ENCODE measurements at places on chromosomes 2 and 18.

DNA sequence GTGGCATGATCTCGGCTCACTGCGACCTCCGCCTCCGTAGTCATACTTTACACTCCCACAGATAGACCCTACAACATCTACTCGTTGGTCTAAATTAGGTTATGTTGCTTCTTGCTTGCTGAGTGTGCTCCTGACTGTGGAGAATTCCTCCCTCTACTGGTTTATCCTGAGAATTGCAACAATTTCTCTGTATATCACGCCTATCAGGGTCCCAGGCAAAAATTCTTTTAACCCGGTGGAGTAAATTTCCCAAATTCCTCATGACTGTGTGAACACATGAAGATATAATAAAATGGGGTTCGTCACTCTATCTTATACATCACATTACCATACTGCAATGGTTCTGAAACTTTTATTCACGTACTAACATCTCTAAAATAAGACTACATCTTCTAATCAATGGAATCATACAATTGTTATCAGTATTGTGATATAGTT lies 156.7 kb downstream of the EVA1A start:
- DNase-seq = no peak

- DNase-seq = no peak
These were observed 67.4 kb upstream of the CHMP1B start for GRCh38 chr18:11783716-11784331.

- DNase-seq = no peak
These were observed 7.4 kb downstream of the ZAP70 start for GRCh38 chr2:97720746-97721145.

DNA sequence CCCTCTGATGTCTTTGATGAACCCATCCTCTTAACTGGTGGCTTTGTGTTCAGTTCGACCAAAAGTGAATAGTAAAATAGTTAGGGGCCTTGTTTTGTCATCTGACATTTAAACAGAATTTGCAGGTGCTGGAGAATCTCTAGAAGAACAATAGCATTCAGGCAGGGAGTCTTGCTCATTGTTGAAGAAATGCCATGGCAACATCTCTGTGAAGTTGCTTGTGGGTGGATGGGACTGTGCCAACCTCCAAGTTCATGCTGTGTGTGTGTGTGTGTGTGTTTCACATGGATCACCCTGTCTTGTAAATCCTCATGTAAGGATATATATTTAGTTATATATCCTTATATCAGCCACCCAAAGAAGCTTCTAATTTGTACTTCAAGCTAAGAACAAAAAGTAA lies 66.7 kb downstream of the SKA1 start:
- DNase-seq = no peak

DNA sequence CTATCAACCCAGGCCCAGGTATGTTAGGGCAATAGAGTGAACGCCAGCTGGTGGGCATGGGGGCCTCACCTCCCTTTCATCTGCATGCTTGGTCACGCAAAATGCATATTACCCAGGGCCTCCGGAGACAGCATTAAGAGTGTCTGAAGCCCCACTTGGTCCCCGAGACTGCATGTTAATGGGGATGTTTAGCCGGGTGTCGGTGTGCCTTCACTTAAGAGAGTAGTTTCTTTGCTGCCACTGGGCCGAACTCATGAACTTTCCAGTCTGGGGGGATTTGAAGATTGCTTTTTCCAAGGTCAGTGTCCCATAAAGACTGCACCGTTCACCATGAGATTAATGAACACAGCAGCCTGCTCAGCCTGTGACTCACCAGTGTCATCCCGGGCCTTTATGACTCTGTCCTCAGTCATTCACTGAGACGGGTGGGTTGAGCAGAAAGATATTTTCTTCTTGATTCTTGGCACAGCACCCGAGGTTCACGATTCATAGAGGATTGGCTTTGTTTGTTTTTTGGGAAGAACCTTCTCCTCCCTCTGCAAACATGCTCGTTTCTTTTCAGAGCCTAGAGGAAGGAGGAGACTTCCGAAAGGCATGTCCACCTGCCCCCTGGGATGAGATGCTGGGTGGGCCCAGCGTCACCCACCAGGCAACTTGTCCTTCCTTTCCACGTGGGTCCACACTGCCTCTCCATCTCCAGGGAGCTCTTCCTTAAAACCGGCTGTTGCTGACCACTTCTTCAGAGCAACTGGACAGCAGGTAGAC lies 199.1 kb downstream of the GLI2 start:
- no peak for DNase-seq

DNA sequence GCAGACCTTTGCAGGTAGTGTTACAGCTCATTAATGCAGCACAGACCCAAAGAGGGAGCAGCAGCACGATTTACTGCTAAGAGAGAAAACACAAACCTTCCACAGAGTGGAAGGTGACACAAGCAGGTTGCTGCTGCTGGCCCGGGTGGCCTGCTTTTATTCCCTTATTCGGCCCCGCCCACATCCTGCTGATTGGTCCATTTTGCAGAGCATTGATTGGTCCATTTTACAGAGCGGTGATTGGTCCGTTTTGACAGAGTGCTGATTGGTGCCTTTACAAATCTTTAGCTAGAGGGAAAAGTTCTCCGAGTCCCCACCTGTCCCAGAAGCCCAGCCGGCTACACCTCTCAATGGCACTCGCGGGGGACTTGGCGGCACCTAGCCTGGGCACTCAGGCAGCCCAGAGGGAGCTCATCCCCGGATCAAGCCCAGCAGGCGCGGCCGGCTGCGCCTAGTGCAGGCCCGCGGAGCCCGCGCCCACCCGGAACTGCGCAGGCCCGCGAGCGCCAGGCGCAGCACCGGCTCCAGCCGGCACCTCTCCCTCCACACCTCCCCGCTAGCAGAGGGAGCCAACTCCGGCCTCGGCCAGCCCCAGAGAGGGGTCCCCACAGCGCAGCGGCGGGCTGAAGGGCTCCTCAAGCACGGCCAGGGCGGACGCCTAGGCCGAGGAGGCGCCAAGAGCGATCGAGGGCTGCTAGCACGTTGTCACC lies 825.6 kb upstream of the HS6ST1 start:
- no peak for DNase-seq

- DNase-seq = no peak
These were observed 369.1 kb downstream of the ZNF521 start for GRCh38 chr18:24982831-24983230.

DNA sequence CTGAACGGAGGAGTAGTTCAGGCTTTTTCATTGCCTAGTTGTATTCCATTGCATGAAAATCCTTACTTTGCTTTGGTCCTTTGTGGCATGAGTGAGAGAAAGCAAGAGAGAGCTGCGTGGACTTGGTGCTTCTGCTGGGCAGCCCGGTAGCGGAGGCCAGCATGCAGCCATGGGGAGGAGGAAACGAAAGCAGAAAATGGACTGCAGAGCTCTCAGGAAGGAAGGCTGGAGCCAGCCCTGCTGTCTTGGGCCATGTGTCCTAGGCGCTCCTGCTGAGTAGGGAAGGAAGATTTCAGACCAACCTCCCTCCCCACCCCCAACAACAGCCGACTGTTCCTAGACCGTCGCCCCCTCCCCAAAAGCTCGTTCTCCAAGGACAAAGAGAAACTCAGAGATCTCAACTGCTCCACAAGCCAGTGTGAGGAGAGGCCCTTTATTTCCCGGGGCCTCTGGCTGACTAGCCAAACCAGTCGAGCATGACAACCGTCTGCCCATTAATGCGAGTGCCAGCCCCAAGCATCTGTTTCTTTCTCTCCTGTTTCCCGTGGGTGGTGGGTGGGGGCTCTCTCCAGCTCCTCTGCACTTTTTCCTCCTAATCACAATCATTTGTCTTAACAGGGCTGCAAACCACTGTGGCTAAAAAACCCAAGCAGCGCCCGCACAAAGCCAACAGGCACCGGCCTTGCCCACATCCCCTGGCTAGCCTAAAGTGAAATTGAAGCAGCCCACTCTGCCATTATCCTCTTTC lies 66.8 kb upstream of the FZD7 start:
- DNase-seq = no peak

DNA sequence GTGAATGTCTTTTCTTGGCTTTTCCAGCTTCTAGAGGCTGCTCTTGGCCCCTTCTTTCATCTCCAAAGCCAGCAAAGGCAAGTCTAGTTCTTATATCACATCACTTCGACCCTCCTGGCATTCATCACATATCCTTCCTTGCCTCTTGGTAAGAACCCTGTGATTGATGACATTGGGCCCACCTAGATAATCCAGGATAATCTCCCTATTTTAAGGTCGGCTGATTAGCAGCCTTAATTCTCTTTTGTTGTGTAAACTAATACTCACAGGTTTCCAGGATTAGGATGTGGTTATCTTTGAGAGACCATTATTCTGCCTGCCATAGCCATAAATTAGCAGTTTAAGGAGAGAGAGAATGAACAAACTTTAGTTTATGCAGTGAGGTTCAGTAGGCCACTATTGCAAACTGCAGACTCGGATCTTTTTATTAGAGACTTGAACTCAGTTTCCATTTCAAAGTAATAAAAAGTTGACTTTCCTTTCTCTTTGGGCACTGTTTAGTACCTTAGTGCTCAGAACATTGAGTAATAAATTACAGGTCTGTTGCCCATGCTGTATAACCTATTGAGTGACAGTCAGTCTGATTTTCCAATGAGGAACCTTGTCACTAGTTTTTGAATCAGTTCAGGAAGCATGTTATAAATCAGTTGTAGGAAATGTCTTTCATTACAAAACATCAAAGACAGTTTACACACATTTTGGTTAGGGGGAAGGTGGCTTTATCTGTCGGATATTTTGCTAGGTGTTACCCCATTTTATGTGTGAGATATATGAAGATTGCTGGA lies 4.5 kb downstream of the NDUFV2 start:
- DNase-seq = no peak

GRCh38 chr2:207082619-207083018 lies 83.1 kb downstream of the KLF7 start:
- DNase-seq = no peak

DNA sequence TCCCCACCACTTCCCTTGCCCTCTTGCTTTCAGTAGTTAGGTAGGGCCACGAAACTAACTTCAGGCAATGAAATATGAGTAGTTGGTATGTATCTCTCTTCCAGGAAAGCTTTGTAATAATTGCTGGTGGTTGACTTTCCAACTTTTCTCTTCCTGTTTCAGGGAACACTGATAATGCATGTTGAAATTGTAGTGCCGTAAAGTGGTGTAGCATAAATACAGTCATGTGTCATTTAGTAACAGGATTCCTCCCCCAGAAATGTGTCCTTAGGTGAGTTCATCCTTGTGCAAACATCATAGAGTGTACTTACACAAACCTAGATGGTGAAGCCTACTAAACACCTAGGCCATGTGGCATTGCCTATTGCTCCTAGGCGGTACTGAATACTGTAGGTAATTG lies 429.2 kb downstream of the PID1 start:
- no peak for DNase-seq

DNA sequence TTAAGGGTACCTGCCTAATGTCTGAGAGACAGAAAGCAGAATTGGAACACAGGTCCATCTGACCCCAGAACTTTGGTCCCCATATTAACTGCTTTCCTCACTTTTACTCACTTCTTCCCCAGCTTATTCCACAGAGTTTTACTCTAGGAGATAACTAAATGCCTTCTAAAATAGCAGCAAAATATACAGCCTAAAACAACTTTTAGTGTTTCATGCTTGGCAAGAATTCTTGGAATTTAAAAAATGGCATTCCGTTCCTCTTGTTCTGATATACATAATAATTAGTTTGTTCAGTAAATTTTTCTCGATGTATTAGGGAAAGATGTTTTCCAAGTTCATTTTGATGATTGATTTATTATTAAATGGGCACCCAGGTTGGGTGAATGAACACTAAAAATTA lies 151.9 kb downstream of the FHOD3 start:
- no peak for DNase-seq

GRCh38 chr2:153106802-153107477 lies 371.6 kb downstream of the RPRM start:
- no peak for DNase-seq

GRCh38 chr2:158662421-158662820 lies 132.7 kb upstream of the DAPL1 start:
- no peak for DNase-seq

GRCh38 chr2:19574778-19575260 lies 216.4 kb upstream of the OSR1 start:
- no peak for DNase-seq

GRCh38 chr18:74520096-74520833 lies 14.0 kb upstream of the CNDP1 start:
- no peak for DNase-seq

DNA sequence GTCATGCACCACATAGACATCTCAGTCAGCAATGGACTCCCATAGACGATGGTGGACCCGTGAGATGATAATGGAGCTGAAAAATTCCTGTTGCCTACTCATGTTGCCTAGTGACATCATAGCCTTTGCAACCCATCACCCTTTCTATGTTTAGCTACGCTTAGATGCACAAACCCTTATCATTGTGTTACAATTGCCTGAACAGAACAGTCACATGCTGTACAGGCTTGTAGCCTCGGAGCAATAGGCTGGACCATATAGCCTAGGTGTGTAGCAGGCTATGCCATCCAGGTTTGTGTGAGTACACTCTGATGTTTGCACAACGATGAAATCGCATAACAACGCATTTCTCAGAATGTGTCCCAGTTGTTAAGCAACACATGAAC lies 221.6 kb downstream of the ALPK2 start:
- DNase-seq = no peak

DNA sequence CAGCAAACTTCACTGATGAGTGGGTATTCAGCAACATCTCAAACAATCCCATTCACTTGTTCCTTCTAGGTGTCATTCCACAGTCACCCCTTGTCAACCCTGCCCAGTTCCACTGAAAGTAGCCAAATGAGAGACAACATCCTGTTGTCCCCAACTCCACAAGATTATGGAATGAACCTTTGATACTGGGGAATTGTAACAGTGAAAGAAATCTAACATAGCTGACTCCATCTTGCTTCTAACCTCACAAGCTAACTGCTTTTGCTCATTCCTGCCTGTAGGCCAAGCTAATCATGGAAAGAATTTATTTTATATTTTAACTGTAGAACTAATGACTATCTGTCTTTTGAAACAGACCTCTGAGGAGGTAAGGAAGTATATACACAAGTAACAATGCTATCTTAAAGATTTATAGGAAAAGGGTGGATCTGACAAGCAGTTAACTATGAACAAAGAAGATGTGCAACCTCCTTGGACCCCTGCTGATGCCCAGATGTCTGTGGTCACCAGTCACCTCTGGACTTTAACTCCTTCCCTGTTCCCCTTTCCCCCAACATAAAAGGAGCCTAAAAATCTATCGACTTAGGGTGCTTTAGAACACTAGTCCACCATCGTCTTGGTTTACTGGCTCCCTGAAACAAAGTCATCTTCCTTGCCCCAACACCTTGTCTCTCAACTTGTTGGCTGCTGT lies 6.9 kb upstream of the ANXA4 start:
- no peak for DNase-seq

DNA sequence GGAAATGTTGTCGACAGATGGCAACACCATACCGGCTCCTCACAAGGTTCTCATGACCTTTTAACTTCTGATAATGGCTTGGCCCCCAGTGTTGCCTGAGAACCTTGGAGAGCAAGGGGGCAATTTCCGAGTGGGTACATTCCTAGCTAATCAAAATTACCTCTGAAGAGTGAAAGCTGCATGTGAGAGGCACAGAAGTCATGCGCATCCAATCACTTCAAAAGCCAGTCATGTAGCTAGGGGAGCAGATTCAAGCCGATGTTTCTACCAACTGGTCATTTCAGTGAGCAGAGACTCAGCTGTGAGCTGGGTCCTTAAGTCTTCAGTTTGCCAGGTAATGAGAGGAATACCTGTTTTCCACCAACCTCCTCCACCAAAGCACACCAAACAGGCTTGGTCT lies 111.4 kb downstream of the LIPG start:
- DNase-seq = no peak

All from activated CD8-positive, alpha-beta memory T cell treated with anti-CD3 and anti-CD28 coated beads for 1 hour (primary cell).